ENCODE measurements at places on chromosomes 4 and X.

DNA sequence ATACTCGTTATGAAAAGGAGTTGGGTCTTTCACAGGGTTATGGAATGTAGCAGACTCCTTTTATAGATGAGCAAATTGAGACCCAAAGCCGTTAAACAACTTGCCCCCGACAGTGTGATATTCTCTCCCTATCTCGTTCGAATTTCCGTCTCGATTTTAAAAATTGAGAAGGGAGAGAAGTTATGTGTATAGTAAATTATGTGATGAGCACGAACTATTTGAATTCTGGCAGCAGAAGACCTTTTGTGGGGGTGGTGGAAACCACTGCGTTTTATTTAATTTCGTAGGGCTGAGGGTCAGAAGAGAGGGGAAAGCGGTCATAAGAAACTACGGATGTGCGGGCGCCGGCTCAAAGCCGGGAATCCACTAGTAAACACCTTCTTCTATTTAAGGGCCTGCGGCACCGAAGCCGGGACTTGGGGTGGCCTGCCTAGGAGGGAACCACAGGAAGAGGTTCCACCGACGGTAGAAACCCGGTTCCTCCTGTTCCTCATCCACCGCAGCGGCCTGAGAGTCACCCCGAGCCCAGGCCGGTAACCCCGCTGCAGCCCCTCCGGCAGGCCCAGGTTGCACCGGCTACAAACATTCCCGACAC, 1.5 kb upstream of the DDX3X start:
- no peak for DNase-seq

- no peak for DNase-seq
Measured at GRCh38 chrX:124860736-124861135, 458.9 kb upstream of the TEX13C start.

- no peak for DNase-seq
Measured at GRCh38 chrX:107979534-107979933, 2.6 kb downstream of the TEX13B start.

- no peak for DNase-seq
Measured at GRCh38 chr4:103207673-103208072, 9.5 kb upstream of the CENPE start.

DNA sequence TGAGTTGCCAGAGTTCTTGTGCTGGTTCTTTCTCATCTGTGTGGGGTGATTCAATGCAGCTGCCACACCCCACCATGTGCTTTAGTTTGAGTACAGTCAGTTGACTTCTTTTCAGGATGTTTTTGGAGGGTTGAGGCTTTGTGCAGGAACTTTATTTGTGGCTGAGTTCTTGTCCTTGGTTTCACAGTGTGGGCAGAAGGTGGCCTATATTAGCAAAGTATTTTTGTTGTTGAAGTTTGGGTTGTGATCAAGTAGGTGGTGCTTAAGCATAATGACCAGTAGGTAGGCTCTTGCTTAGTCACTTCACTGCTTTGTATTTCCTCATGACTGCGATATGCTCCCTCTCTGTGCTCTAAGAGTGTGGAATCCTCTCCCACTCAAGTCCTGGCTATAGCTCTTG, 80.3 kb downstream of the ARHGAP24 start:
- DNase-seq = peak; percentile 55

GRCh38 chr4:75653845-75654503, 19.2 kb downstream of the G3BP2 start:
- peak; percentile 24 for DNase-seq

DNA sequence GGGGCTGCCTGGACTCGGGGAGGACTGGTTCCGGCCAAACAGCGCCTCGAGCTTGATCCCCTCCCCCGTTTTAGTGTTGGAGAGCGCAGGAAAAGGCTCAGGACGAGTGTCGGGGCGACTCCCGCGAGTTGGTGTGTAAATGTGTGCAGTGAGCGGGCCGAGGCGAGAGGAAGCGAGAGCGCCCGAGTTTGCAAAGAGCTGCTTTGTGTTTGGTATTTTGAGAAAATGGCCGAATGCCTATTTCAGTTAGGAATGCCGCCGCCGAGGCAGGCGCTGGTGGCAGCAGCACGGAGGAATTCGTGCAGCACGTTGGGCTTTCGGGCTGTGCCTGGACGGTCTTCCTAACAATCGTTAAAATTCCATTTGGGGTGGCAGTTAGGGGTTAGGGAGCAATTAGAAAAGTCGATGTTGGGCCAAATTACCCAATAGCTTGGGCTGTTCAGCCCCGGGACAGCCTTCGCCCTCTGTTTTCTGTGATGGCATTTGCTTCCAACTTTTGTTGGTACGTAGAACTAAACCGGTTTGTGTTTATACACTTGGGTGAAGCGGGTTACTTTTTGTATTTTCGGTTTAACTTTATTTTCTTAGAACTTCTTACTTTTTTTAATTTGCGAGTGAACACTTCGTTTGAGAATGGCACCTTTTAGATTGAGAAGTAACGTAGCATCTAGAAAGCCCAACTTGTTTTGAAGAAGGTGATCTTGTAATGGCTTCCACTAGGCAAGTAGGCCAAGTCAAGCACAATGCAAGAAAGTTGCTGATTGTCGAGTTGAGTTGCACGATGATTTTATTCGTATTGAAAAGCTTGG, 1.6 kb downstream of the REST start:
- DNase-seq = peak; percentile 83

Data from B cell (primary cell).